Fibroblast of skin of right quadriceps (primary cell): ENCODE measurements at places on chromosomes 2 and 18.

DNA sequence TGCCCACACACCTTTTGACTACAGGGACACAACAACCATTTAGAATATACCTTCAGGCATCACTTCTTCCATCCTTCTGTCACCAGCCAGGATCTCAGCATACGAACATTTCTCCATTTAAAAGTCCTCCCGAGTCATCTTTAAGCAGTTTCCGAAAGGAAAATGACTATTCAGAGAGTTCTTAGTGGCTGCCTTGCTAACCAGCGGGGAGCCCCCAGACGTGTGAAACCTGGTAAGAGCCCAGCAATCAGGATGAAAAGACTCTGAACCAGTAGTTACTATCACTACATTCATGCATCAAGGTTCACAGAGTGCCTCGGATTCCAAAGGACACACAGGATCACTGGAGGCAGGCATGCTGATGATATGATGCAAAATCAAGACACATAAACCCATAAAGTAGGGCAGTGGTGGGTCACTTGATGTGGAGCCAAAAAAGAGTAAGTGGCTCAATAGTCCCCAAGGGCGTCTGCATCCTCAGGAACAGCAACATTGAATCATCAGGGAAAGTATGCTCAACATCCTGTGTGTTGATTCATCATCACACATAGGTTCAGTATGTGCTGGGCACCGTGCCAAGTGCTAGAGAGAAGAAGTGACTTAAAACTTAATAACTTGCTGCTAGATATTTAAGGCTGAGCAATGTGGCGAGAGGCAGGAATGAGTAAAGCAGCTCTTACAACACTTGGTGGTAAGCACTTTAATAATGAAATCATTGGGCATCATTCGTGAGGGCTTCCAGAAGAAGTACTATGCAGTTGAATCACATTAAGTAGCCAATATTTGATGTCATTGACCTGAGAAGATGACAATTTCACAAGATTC is 4.4 kb downstream of the CCL20 start:
- DNase-seq, result peak; percentile 100

DNA sequence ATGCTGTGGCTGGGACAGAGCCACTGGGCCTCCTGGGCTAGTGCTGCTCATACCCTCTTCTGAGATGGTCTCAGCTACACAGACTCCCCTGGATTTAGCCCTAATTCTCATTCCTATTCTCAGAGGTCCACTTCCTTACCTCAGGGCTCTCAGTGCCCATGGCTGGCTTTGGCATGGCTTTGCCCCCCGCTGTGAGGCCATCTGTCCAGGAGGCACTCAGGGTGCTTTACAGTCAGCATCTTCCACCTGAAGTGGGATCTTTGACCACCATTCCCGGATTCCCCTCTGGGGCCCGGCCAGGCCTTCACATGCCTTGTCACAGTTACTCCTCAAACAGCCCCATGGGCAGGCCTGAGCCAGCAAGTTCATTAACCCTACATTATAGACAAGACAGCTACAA is 161.8 kb downstream of the CELF4 start:
- DNase-seq, result no peak

DNA sequence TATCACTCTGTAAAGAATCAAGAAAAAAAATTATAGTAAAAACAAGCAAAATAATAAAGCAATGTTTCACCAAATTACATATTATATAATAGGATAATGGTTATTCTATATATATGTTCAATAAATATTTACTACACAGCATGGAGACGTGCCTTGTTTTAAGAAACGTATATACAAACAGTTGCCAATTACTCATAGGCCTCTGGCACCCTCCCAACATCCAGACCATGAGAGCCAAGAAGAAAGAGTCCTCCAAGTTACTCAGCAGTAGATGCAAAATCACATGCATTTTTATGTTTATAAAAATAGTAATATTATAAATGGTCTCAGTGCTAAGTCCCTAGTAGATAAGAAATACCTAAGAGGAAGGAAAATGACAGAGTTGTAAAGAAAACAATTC is 64.8 kb downstream of the REV1 start:
- peak; percentile 63 for DNase-seq

GRCh38 chr2:88639865-88640264 is 12.6 kb upstream of the EIF2AK3 start:
- DNase-seq, result no peak

- no peak for DNase-seq
Observed at GRCh38 chr2:187126247-187127005, 277.5 kb upstream of the ZSWIM2 start.

DNA sequence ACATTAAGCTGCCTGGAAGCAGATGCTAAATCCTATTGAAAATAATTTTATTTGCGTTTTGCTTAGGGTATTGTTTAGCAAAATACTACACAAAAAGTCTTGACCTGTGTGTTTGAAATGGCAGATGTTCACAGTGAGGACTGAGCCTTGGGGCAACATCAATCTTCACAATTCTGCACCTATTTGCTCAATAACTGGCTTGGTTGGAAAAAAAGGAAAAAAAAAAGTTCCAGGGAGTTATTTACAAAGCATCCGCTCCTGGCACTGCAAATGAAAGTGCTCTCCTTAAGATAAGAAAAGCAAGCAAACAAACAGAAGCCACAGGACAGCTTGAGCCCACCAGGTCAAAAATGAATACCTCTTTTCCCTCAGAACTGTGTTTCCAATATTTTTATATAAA is 77.7 kb downstream of the MAP2 start:
- DNase-seq, result no peak

DNA sequence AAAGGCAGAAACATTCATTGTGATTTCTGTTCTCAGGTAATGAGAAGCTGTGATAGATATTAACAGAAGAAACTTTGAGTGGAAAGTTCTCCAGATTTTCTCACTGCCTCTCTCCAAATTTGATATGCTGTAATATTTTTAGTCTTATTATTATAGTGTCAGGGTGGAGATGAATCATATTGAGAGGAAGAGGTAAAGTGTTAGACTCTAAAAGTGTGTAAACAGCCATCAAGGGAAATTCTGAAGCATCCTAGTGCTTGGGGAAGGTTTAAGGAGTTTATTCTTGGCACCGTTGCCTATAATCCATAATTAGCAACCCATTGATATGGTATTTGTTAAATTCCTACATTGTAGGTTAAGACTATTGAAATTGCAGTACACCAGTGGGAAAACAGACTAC is 104.7 kb upstream of the NABP1 start:
- DNase-seq, result no peak

GRCh38 chr2:22027345-22028005 is 903.7 kb downstream of the TDRD15 start:
- no peak for DNase-seq

DNA sequence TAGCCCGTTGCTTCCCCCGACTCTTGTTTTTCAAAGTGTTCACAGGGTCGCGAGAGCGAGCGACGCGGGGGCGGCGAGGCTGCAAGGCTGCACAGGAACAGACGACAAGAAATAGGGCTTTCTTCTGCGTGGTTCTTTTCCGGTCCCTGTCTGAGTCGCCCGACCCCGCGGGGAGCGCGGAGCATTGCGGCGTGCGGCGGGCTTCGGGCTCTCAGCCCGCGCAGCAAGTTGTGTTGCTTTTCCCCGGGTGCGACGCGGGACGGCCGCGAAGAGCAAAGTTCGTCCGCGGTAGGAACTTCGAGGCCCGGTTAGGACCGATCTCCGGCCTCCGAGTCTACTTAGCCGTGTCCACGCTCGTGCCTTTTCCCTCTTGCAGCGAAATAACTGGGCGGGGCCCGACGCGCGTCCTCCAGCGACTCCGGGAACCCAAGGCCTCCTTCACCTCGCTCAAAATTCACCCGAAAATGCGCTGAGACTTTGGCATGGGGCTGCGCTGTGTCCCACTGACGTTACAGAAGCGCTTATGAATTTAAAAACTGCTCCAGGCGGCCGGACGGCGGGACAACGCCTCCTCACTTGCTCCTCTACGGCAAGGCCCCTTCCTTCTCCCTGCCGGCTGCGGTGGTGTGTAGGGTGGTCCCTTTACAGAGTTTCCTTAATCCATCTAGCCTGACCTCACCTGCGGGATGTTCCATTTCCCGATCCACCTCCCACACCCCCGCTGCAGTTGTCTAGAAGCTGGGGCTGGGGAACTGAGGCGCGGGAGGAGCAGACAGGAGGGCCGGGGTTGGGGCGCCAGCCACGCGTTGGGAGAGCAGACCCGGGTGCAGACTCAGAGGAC is 1.5 kb upstream of the BCL2L11 start:
- no peak for DNase-seq

DNA sequence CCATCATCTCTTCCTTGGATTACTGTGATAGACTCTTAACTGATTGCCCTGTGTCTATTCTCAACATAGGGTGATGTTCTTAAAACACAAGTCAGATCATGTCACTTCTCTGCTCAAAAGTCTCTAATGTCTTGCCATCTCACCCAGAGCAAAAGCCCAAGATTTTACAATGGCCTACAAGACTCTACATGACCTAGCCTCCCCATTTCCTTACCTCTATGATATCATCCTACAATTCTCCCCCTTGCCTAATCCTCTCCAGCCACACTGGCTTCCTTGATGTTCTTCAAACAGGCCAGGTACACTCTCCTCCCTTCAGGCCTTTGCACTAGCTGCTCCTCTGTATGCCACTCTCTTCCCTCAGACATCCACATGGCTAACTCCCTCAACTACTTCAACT is 55.1 kb downstream of the ROCK1 start:
- no peak for DNase-seq

GRCh38 chr18:3304832-3305231 is 42.9 kb downstream of the MYL12B start:
- DNase-seq, result no peak

GRCh38 chr2:69628325-69629021 is 15.1 kb downstream of the AAK1 start:
- DNase-seq, result no peak

DNA sequence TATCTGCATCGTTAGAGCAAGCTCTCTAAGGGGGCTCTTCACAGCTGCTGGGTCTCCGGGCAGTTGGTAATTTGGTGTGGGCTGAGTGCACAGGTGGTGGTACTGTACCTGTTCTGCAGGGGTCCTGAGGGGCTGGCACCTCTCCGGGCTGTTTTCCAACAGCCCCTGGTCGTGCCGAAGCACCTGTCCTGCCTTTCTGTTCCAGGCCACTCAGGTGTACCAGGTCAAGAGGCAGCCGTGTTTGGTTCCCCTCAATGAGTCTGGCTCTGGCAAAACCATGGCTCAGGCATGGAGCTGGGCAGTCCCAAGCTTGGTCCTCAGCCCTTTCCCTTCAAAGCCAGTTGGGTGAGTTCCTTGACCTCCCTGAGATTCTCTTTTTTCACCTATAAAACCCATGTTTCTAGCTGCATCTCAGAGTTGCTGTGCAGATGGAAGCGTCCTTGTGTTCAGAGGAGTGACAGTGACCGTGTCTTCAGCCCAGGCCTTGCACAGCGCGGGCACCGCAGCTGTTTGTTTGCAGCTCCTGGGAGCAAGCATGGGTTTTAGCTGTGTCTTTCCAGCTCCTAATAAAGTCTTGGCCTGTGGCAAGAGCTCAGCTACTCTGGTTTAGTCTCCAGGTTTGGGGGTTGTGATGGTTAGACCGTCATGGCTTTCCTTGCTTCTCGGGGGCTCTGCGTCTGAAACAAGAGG is 110.9 kb downstream of the GLI2 start:
- no peak for DNase-seq

- no peak for DNase-seq
Observed at GRCh38 chr2:203797276-203797675, 70.3 kb upstream of the CTLA4 start.

GRCh38 chr2:171711351-171711750 is 24.1 kb downstream of the DYNC1I2 start:
- DNase-seq, result no peak

DNA sequence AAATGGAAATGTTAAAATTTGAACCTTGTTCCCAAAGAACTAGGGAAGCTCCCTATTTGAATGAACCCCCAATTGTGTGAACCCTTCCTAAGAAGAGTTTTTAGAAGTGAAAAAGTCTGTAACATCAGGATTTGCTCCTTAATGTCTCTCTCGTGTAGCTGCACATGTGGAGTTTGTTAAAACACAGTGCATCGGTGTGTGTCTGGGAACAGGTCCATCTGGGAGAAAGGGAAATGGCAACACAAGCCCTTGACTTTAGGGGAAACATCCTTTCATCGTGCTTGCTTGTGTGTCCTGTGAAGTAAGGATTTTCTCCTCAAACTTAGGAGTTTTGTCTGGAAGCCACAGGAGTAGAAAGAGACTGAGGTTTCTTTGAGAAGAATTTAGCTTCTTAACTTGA is 203.9 kb downstream of the PRKCE start:
- no peak for DNase-seq

- DNase-seq, result no peak
Observed at GRCh38 chr2:130376433-130377293, 20.8 kb downstream of the PTPN18 start.

DNA sequence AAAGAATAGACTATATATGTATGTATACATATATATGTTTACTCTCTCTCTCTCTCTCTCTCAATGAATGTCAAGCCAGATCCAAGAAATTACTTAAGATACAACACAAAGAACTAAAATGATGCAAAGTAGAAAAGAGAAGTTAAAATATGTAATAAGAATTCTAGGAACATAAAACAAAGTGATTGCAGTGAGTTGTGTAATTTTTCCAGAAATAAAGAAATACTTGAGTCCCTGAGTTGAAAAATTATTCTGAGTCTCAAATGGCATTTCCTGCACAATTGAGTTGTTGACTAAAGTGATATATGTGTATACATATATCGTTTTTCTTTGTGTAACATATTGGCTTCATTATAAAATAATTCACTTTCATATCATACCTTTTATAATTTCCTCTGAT is 262.4 kb downstream of the INSIG2 start:
- DNase-seq, result peak; percentile 32

DNA sequence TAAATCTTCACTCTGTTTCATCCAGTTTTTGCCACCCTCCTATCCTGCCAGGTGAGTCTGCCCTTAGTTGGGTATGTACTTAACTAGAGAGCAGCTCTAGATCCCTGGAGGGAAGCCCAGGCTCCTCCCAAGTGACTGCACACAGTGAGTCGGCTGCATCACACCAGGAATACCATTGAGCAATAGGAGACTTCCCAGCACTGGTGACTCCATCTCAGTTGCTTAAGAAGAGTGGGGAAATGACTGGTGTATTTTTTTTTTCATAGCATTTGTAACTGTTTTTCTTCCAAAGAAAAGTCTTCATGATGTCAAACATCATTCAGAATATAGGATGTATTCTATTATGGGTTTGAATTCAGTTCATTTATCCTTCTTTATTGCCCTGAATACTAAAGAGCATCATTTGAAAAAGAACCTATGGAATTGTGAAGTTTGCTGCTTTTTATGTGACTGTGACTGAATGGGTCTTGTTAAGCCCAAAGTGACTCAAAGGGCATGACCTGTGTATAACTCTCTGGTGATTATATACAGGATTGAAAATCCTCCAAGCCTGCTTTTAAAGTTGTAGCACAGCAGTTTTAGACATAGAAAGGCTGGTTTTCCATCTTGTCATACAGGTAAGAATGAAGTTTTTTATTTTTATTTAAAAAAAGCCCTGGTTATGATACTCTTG is 84.3 kb downstream of the MAP3K20 start:
- DNase-seq, result peak; percentile 98
